ENCODE measurements at places on chromosomes 1 and 21. TPM values are rescaled to one million over a fixed set of nuclear protein-coding genes. Genes with fewer than 3 reads are reported as not detected.

DNA sequence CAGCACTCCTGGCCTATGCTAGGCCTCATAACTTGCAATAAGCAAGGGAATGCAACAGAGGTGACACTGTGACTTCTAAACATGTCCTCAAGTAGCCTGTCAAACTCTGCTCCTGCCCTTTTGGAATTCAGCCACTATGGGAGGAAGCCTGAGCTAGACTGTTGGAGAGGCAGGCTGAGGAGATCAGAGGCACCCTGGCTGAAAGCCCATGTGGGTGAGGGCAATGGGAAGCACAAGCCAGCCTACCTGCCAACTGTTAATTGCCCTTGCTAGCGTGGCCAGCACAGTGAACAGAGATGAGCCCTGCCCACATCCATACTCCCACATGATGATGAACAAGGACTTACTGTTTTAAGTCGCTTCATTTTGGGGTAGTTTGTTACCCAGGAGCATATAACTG, 17.7 kb downstream of the GNB1 start:
- H3K27me3 ChIP-seq: no peaks in the 10 kb centered on the region
- no peak overlapping the region for H3K4me3 ChIP-seq
- H3K4me1 ChIP-seq: peaks cover 84% of the 10 kb centered on the region
- DNase-seq: no peak
- no peak overlapping the region for H3K27ac ChIP-seq

DNA sequence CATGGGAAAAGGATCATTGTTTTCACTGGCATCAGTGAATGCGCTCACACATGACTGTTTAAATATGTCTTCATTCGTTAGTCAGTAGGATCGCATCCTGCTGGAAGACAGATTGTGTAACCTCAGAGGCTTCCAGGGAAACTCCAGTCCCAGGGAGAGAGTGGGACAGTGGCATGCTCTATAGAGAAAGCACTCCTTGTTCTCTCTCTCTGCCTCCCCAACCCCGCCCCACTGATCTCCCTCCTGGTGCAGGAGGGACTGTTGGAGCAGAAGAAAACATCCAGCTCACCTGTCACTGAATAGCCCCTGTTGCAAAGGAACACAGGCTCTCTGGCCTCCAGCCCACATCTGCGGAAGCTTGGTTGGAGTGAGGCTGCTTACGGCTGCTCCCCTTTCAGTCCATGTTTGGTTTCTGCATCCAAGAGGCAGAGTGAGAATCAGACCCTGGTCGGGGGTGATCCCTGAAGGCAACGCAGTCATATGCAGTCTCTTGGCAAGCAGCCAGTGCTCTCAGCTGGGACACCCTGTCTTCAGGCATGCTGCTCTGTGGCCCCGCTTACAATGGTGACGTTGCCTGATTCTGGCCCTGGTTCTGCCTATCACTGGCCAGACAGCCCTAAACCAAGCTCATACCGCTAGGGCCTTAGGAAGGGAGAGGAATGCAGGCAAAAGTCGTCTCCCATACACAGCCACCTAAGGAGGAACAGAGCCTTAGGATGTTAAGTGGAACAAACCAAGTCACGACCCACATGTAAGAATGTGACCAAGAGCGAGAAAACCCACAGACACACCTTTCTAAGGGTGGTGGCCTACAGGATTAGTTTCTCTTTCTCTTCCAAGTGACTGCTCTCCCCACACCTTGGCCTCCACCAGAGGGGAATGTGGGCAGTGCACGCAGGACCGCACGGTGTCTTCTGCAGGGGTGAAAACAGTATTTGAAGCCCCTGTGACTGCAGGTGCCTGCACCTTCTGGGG, 39.7 kb downstream of the BACE2 start:
- H3K4me1 ChIP-seq: no peaks in the 10 kb centered on the region
- no peak for DNase-seq
- no peak overlapping the region for H3K4me3 ChIP-seq

DNA sequence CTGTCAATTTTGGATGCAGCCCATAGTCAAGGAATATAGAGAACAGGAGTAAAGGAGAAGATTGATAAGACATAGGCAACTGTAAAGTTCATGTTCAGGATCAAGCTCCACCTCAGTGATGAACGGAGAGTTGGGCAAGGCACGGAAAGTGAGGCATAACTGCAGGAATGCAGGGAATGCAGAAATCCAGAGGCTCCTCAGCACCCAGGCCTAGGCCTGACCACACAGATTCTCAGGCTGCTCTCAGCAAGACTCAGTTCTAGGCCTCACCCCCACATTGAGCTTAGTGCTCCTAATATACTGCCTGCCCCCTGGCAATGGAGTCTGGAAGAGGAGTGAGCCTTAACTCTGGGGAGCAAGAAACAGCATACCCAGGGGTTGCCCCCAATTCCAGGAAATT, 36.3 kb upstream of the S1PR1 start:
- no peaks in the 10 kb centered on the region for H3K36me3 ChIP-seq
- H3K4me3 ChIP-seq: no peak overlapping the region
- no peaks in the 10 kb centered on the region for H3K27me3 ChIP-seq
- H3K4me1 ChIP-seq: no peaks in the 10 kb centered on the region

Gene CFHR3
- not detected for total RNA-seq

Gene WNT4
- not detected for total RNA-seq

DNA sequence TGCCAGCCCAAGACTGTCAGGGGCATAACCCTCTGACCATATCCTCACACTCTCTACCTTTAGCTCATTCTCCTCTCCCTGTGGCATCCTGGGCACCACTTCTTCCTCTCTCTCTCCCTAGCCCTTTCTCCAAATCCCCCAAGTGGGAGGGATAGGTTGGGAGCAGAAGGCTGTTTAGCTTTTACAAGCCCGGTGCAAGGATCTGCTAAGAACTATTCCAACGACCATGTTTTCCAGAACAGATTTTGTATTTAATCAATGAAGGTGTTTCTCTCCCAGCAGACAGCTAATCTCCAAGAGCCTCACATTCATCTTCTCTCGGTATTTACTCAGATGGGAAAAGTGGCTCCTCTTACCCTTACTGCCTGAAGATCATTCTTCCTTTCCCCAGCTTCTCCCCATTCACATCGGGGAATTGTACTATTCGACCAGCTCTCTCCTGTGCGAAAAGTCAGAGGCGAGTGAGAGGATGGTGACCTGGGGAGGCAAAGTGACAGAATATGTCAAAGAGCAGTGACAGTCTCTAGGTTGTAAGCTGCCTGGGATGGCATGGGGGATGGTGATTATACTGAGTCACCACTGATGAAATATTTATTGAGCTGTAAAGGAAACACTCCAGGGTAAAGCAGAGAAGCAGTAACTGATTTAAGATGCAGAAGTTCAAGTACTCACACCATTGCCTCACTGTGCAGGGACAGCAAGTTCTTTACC, 47.0 kb upstream of the RBM15 start:
- DNase-seq: no peak
- no peaks in the 10 kb centered on the region for H3K4me1 ChIP-seq
- H3K27ac ChIP-seq: no peak overlapping the region
- H3K27me3 ChIP-seq: no peaks in the 10 kb centered on the region

Gene IGFN1
- total RNA-seq: not detected

DNA sequence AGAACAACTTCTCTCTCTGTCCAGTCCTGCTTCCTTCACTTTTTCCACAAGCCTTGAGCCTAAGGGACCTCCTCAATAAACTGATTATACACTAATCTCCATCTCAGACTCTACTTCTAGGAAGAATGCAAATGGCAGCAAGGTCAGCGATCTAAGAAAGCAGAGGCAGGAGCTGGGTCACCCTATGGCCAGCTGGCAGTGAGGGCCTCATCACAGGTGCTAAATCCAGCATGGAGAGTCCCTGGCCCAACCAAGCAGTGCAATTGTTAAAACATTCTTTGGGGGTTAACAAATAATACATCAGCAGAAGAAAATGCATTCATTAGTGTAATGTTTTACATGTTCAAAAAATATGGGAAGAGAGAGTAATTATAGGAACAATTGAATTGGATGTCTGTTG, 416.0 kb downstream of the SIPA1L2 start:
- no peaks in the 10 kb centered on the region for H3K36me3 ChIP-seq
- no peaks in the 10 kb centered on the region for H3K4me1 ChIP-seq
- no peak overlapping the region for H3K27ac ChIP-seq
- no peak for DNase-seq
- no peaks in the 10 kb centered on the region for H3K27me3 ChIP-seq

Gene S100A8
- 21.0 TPM for total RNA-seq

GRCh38 chr21:31338908-31339368, 5.1 kb downstream of the TIAM1 start:
- H3K27ac ChIP-seq: no peak overlapping the region
- DNase-seq: no peak
- H3K4me3 ChIP-seq: no peak overlapping the region
- no peaks in the 10 kb centered on the region for H3K36me3 ChIP-seq
- H3K27me3 ChIP-seq: peaks cover 16% of the 10 kb centered on the region
- peaks cover 13% of the 10 kb centered on the region for H3K4me1 ChIP-seq

Gene COL6A1
- total RNA-seq: 8.5 TPM

All from CD4-positive, alpha-beta T cell (primary cell).